Mesendoderm (in vitro differentiated cells): ENCODE measurements at places on chromosomes 7 and 10.
A peak's percentile ranks its signal among the peaks of the same experiment; 100 is the strongest.

DNA sequence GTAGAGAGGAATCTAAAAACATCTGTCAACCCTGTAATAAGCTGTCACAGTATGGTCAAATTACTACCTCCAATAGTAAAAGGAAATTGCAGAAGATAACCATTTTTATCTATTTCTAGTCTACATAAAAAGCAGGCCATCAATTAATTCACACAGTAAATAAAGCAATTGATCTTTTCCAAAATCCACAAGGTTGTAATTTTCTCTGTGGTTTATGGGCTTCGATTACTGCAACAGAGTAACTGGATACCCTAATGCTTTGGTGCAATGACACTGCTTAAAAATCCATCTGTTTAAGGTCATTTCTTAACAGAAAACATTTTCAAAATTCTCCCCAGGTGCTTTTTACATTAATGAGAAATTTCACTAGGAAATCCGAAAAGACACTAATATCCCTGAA is 23.9 kb downstream of the ESYT2 start:
- no peaks in the 10 kb centered on the region for H3K4me1 ChIP-seq
- no peaks in the 10 kb centered on the region for H3K27me3 ChIP-seq
- H3K27ac ChIP-seq: no peak overlapping the region
- DNase-seq: no peak
- H3K4me3 ChIP-seq: no peak overlapping the region

DNA sequence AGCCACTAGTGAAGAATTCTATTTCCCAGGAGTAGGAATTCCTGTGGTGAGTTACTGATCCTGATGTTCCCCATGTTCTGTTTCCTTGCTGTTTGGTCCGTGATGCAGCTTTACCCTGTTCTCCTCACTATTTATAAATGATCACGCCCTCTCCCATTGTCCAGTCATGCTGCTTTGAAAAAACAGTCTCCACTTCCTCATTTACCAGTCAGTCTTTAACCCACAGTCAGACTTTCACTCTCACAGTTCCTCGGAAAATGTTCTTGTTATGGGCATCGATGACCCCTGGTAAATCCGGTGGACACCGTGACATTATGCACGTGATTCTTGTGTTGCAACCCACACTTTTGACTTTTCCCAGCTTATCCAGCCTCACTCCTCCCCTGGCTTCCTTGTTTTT is 14.4 kb downstream of the SCIN start:
- H3K4me1 ChIP-seq: no peaks in the 10 kb centered on the region
- DNase-seq: no peak
- no peak overlapping the region for H3K27ac ChIP-seq
- H3K36me3 ChIP-seq: no peaks in the 10 kb centered on the region
- H3K4me3 ChIP-seq: no peak overlapping the region

GRCh38 chr7:150784954-150785353 is 15.2 kb downstream of the TMEM176B start:
- no peaks in the 10 kb centered on the region for H3K4me1 ChIP-seq
- no peak for DNase-seq
- no peaks in the 10 kb centered on the region for H3K27me3 ChIP-seq
- H3K27ac ChIP-seq: no peak overlapping the region
- H3K36me3 ChIP-seq: no peaks in the 10 kb centered on the region
- H3K4me3 ChIP-seq: no peak overlapping the region

GRCh38 chr10:100567826-100568225 is 32.1 kb downstream of the HIF1AN start:
- no peak overlapping the region for H3K27ac ChIP-seq
- H3K27me3 ChIP-seq: no peaks in the 10 kb centered on the region
- no peak overlapping the region for H3K4me3 ChIP-seq
- DNase-seq: no peak
- no peaks in the 10 kb centered on the region for H3K36me3 ChIP-seq
- H3K4me1 ChIP-seq: peaks cover 4% of the 10 kb centered on the region

- no peaks in the 10 kb centered on the region for H3K27me3 ChIP-seq
- no peak overlapping the region for H3K27ac ChIP-seq
- H3K4me3 ChIP-seq: no peak overlapping the region
- peaks cover 6% of the 10 kb centered on the region for H3K4me1 ChIP-seq
- no peaks in the 10 kb centered on the region for H3K36me3 ChIP-seq
- no peak for DNase-seq
Measured at GRCh38 chr7:24907311-24907886, 72.6 kb downstream of the OSBPL3 start.

DNA sequence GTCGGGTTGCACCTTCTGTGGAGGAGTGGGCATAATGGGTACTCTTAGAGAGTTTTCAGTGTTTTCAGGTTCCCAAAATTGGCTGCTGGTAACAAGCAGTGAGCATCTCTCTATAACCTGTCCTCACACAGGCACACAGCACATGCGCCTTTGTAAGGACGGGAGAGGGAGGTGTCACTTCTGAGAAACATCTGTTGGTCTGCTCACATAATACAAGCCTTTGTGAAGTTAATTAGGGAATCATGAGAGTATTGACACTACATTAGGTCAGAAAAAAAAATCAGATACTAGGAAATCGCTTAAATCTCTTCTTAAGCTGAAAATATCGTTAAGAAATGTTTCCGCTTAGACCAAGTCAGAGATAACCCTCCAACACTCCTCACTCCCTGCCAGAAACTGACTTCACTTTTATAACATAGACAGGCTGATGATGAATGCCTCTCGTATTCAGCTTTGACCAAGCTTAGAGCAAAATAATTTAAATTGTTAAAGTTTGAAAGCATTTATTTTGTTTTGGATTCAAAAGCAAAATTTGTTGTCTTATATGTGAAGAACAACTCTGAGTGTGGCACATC is 769.7 kb downstream of the TNS3 start:
- no peaks in the 10 kb centered on the region for H3K4me1 ChIP-seq
- DNase-seq: no peak
- no peaks in the 10 kb centered on the region for H3K36me3 ChIP-seq
- no peaks in the 10 kb centered on the region for H3K27me3 ChIP-seq
- H3K27ac ChIP-seq: no peak overlapping the region

- H3K36me3 ChIP-seq: no peaks in the 10 kb centered on the region
- H3K27me3 ChIP-seq: no peaks in the 10 kb centered on the region
- H3K4me1 ChIP-seq: peaks cover 4% of the 10 kb centered on the region
- peak overlapping the region; percentile 38 for H3K27ac ChIP-seq
- peak; percentile 82 for DNase-seq
Measured at GRCh38 chr10:121187391-121187790, 336.2 kb downstream of the WDR11 start.
